ENCODE measurements at places on chromosomes 3 and 15. TPM values are rescaled to one million over a fixed set of nuclear protein-coding genes. Genes with fewer than 3 reads are reported as not detected.

- DNase-seq, result no peak
Measured at GRCh38 chr3:50487181-50487580, 16.3 kb downstream of the CACNA2D2 start.

GRCh38 chr3:7536510-7536909, 675.6 kb downstream of the GRM7 start:
- DNase-seq, result peak; percentile 15

GRCh38 chr3:45580112-45580765, 14.3 kb upstream of the LIMD1 start:
- no peak for DNase-seq

- peak; percentile 84 for DNase-seq
Measured at GRCh38 chr3:80696280-80696679, 928.5 kb upstream of the ROBO1 start.

- peak; percentile 5 for DNase-seq
Measured at GRCh38 chr3:94965867-94966475, 903.1 kb downstream of the NSUN3 start.

- DNase-seq, result no peak
Measured at GRCh38 chr3:72950372-72950771, 46.2 kb upstream of the PPP4R2 start.

- no peak for DNase-seq
Measured at GRCh38 chr15:62934236-62934971, 108.1 kb upstream of the TPM1 start.

DNA sequence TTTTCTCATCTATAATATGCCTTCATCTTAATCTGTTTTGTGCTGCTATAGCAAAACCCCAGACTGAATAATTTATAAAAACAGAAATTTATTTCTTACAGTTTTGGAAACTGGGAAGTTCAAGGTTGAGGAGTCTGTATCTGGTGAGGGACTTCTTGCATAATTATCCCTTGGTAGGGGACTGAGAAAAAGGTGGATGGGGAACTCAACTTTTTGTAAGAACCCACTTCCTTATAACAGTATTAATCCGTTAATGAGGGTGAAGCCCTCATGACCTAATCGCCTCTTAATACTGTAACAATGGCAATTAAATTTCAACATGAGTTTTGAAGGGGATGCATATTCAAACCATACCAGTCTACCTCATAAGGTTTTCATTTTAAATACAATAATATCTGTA, 17.4 kb upstream of the MYH15 start:
- no peak for DNase-seq

DNA sequence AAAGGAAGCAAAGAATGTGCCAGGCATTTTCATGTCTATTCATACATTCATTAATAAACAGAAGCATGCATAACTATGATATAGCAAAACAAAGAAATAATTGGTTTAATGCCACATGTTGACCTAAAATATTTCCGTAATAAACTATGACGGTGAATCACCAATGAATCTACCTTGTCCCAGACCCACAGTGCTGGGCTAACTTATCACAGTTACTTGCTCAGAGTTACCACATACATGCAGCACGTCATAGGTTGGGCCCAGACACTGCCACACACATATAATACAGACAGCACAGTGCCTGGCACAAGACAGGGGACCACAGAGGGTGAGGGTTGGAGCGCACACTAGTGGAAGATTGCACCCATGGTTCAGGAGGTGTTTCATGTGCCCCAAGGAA, 86.9 kb downstream of the ATP1B3 start:
- no peak for DNase-seq

DNA sequence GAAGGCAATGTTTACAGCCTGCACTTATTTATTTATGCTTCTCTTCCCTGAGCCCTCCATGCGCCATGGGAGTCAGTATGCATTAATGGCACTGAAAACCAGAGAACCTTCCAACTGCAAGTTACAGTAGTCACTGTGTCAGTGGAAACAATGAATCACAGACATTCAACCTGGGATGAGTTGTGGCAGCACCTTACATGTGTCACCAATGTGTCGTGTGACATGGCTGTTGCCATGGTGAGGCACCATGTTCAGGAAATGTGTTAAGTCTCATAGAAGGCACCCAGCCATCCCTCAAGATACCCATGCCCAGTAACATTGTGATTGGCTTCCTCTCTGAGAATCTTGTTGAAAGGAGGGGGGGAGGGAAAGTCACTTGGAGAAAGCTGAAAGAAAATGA, 105.0 kb downstream of the FOXP1 start:
- peak; percentile 30 for DNase-seq

GRCh38 chr15:50452927-50453326, 28.7 kb downstream of the USP8 start:
- peak; percentile 18 for DNase-seq

GRCh38 chr3:15102256-15102655, 3.3 kb upstream of the RBSN start:
- peak; percentile 21 for DNase-seq

DNA sequence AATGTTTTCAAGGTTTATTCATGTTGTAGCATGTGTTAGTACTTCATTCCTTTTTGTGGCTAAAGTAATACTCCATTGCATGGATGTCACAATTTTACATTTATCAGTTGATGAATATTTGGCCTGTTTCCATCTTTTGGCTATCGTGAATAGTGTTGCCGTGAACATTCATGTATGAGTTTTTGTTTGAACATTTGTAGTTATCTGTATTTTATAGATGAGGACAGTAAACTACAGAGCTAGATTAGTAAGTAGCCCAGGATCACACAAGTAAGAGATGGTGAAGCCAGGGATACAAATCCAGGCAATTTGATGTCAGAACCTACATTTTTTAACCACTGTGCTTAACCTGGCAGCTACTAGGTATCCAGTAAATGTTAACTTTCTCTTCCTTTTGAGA, 63.2 kb downstream of the ASTE1 start:
- no peak for DNase-seq

DNA sequence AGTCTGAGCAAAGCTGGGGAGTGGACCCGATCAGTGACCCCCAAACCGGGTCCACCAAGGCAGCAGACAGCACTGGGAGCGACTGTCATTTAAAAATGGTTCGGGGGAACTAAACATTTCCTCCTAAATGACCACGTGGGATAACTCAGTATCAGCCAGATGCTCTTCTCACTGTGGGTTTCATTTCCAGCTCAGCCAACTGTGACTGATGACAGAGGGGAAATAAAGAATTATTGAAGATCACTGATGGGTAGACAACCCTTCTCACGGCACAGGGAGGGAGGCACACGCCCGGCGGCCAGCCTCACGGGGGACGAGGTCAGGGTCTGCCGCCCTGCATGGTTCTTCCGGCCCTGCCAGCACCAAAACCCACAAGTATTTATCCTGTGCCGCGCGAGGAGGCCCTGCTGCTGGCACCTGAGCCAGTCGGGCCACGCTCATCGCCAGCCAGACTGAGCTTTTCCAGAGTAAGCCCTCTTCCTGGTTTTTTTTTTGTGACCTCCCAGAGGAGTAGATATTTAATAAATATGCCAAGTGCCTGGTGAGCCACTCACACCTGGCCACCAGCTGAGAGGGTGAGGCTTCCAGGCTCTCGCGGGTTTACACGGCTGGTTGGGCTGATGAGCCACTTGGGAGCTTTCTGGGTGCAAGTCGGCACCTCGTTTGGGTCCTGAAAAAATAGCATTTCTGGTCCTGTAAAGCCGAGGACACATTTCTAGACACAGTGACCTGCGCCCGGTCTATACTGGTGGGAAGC, 6.2 kb downstream of the MELTF start:
- peak; percentile 74 for DNase-seq

GRCh38 chr3:125289429-125289981, 77.0 kb upstream of the SLC12A8 start:
- no peak for DNase-seq

DNA sequence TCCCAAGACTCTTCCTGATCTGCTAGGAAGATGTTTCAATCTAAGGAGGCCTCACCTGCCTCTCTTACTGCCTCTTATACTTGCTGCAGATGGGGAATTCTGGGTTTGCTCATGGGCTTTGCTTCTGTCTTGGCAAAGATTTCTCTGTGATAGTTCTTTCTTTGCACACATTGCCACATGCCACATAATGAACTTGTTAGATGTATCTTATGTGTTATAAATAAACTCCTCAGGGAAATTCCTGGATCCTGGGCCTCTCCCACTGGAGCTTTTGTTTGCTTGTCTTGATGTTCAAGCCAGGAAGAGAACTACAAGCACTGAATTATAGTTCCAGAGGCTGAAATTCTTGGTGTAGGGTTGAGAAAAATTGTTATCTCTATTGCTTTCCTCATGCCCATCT, 12.2 kb downstream of the RTP1 start:
- DNase-seq, result no peak

GRCh38 chr3:39378957-39379777, 4.0 kb upstream of the SLC25A38 start:
- no peak for DNase-seq

GRCh38 chr3:170344971-170345370, 12.5 kb upstream of the SKIL start:
- no peak for DNase-seq

- DNase-seq, result no peak
Measured at GRCh38 chr15:75114796-75115195, 86.9 kb upstream of the C15orf39 start.

DNA sequence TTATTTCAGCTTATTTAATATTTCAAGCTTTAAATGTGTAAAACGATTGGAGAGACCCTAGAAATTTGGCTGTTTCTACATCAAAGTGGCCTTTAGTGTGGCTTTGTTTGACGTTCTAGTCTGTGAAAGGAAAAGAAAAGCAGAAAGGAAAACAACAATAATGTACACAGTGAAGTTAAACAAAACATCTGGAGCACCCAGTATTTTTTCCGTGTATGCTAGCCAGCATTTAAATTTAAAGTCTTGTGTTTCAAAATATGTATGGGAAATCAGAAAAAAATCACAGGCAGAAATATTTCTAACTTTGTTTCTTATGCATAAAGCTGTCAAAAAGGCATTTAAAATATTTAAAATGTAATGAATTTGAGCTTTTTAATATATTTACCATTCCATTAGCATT, 218.1 kb downstream of the NAALADL2 start:
- no peak for DNase-seq

- no peak for DNase-seq
Measured at GRCh38 chr3:80050826-80051601, 283.2 kb upstream of the ROBO1 start.

DNA sequence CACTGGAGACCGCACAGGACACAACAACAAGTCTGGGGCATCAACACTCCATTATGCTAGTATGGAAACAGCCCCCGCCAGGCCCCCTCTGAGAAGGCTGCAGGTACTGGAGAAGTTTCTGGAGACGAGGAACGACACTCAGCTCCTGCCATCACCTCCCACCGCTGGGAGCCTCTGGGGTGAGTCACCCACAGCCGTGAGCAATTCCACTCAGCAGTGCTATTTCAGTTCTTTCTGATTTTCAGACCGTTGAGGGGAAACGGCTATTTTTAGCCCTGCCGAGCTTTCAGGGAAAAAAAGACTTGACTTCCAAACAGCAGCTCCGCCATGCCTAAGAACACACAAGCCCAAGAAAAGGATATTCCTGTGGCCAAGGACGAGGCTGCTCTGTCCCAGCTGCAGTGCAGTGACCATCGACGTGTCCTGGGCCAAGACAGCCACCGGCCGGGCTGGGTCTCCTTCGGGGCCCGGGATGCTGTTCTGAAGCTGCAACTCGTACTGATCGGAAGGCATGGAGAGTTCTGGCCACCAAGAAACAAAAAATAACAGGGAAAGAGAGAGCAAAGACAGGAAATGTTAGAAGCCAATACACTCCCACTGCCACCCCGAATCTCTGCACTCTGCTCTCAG, 40.8 kb downstream of the NUP210 start:
- peak; percentile 9 for DNase-seq

DNA sequence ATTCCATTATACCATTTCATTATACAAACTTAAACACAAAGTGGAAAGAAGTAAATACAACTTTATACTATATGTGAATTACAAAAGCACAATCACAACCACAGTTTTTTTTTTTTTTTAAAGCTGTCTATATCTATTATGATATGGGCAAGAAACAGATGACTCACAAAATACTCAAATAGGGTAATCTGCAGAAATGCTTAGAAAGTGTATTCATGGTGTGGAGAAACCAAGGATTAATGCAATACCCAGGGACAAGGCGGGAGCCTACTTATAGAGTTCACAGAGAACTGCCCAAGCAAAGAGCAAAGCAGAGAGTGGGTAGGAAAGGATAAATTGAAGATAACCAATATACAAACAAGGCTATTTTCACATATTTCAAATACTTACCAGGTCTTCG, 332.0 kb downstream of the FHIT start:
- DNase-seq, result no peak

TNFAIP8L3 gene
- 0.35 TPM for total RNA-seq

PLSCR5 gene
- total RNA-seq, result not detected

CLSTN2 gene
- 49.7 TPM for total RNA-seq

FAH gene
- 44.9 TPM for total RNA-seq

LARP6 gene
- total RNA-seq, result 37.0 TPM

HEXA gene
- total RNA-seq, result 64.6 TPM

PML gene
- total RNA-seq, result 234 TPM

GRK7 gene
- total RNA-seq, result 0.05 TPM

SLITRK3 gene
- not detected for total RNA-seq

DPPA4 gene
- total RNA-seq, result not detected

MFGE8 gene
- total RNA-seq, result 66.0 TPM

MAP4 gene
- total RNA-seq, result 192 TPM

CHRNA7 gene
- 0.52 TPM for total RNA-seq

TGM5 gene
- 0.25 TPM for total RNA-seq

MORC1 gene
- under 0.01 TPM for total RNA-seq

STX19 gene
- total RNA-seq, result not detected
